T1000 (cell line): ENCODE measurements at places on chromosomes 5 and 9.

GRCh38 chr9:105535920-105536668 lies 21.8 kb upstream of the FKTN start:
- DNase-seq = no peak

DNA sequence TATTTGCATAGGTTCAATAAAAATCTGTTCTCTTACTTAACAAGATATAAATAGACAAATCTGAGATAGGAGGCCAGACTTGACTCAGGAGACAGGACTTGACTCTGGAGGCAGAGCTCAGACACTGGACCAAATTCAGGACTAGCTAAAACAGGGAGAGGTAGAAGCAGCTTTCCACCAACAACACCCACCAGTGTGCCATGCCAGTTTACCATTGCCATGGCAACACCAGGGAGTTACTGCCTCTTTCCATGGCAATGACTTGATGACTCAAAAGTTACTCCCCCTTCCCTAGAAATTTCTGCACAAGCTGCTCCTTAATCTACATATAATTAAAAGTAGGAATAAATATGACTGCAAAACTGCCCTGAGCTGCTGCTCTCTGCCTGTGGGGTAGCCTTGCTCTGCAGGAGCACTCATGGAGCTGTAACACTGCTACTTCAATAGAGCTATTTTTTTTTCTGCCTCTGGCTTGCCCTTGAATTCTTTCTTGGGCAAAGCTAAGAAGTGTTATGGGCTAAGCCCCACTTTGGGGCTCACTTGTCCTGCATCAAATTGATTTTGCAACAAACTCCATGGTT lies 473.0 kb downstream of the PLK2 start:
- no peak for DNase-seq

DNA sequence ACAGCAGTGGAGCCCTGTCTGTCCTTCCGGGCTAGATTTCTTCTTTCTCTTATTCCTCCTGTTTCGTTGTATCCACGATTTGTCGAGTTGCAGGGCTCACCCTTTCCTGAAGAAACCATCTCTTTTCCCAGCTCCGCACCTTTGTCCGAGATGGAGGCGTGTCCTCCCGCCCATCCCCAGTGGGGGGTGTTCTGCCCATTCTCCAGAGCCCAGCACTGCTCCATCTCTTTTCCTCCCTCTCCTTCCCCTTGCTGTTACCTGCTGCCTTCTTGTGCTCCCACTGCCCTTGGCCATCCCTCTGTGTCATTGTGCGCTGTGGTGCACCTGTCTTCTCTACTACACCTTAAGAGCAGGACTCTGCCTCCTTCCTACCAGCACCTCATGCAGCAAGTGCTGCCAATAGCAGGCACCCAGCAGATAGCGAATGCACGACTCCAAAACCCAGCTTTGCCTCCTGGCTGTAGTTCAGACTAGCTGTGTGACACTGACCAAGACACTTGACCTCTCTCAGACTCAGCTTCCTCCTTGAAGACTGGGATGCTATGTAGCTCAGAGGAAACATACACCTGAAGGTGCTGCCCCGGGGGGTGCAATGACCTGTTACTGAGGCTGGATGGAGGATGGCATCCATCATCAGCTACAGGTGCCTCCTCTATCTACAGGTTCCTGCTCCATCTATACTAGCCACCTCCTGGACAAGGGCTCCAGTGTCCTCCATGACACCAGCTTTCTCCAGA lies 8.9 kb downstream of the OR13J1 start:
- DNase-seq = no peak

GRCh38 chr9:127187231-127187956 lies 65.0 kb upstream of the ANGPTL2 start:
- DNase-seq = peak; percentile 32

GRCh38 chr5:152164860-152165259 lies 240.2 kb upstream of the GLRA1 start:
- no peak for DNase-seq

- no peak for DNase-seq
Observed at GRCh38 chr9:3740690-3741419, 215.1 kb upstream of the RFX3 start.

DNA sequence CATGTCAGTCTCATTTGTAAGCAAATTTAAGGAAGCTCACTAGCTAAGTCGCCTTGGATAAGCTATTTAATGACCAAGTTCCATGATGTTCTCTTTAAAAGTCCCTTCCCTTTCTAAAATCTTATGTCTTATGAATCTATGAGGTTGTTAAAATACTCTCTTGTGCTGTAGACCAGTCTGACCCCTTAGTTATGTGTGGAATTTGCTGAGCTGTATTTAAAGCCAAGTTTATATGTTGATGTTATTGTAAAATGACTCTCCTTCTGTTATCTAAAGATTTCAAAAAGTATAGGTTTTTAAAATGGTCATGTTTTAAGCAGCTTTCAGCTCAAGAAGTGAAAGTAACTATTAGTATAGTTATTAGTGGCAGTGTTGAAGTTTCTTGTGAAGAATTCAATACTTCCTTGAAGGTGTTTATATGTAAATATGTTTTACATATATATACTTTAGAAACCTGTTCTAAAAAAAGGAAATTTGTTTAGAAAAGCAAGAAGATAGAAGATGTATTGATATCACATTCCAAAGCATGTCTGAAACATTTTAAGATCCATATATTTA lies 92.2 kb downstream of the CDC42SE2 start:
- DNase-seq = no peak

DNA sequence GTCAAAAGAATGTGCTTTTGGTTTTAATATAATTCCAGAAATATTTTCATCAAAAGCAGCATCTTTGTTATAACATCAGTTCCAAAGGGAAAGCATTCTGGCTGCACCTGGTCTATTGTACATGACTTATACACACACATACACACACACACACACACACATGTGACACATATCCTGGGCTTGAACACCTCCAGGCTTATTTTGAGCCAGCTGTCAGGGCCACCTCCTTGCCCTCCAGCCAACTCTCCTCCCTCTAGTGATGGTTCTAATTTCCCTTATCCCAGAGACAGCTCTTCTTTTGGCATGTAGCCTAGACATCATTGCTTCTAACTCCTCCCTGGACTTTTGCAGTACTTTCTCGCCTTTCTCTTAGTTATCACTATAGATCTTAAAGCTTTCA lies 115.0 kb downstream of the PIK3R1 start:
- no peak for DNase-seq

- DNase-seq = no peak
Observed at GRCh38 chr9:87336407-87336806, 161.3 kb upstream of the DAPK1 start.

- no peak for DNase-seq
Observed at GRCh38 chr9:109981091-109981490, 201.1 kb downstream of the PALM2AKAP2 start.

DNA sequence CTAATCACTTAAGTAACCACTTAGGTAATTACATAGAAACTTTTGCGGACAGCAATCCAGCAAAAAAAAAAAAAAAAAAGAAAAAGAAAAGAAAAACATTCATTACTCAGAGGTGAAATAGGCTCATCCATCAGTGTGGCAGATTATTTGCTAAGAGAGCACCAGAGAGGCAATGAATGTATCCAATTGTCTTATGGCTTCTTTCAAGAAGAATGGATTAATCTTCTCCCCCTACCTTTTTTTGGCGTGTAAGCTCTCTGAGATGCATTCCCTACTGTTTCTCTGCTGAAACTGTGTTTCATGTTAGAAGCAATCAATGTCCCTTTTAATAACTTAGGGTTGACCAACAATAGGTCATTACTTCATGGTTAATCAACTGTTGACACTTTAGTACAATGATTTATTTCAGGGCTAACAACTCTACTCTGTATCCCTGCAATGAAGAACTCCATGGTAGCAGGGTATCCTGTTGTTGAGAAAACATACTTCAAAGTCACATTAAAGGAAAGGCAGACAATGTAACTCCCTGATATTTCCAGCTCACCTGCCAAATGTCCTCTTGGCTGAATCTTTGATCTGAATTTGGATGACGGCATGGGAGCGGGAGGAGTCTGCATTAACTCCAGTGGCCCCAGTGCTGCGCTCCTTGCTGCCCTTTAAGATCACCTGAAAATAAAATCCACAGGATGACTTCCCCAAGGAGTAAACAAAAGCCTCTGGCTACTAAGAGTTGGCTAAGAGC lies 57.6 kb downstream of the KIF24 start:
- no peak for DNase-seq

DNA sequence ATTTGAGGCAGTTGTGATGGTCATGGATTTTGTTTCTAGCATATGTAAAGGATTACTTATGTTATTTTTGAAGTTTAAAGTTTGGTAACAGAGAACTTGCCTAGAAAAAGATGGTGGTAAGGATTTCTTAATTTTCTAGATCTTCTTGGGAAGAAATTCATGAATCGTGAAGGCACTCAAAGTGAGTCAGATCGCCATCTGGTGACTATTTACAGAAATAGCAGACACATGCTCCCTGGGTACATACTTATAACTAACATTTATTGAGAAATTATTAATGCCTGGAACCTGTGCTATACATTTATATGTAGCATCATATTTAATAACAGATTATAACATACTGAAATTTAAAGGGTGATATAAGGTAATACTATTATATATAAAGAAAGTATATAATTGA lies 299.7 kb downstream of the IZUMO3 start:
- DNase-seq = no peak

DNA sequence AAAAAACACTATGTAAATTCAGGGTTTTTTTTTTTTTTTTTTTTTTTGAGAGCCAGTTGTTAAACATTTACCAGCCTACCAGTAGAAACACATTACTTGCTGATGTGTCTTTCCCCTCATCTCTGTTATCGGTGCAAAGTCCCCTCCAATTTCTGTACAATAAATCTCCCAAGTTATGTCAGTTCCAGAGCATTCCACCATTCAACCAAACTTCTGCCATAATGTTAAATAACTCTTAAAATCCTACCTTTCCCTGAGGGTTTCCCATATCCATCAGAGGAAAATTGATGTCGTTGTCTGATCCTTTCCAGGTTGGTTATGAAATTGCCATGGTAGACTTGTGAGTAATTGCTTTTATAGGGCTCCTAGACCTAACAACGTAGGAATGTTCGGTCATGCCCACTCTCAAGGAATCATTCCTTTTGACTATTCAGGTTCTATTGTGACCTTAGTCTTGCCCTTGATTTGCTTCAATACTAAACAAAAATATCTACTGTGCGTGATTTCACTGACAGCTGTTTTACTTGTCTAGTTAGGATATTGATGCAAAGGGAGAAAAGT lies 5.6 kb upstream of the PPP2R2B start:
- DNase-seq = no peak

DNA sequence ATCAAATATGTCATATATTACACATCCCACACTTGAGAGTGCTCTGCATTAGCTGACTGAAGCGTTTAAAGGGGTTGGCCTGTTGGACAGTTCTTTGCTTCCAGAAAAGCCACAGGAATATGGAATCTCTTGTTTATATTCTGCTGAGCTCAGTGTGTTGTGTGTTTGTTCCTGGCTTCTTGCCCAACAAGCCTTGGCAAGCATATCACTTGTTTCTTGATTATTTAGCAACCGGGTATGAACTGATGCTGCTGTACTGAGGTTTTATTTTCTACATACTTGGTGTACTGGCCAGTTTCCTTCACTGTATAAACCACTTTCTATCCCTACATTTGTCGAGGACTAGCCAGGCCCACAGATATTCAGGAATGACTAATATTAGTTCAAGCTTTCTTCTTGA lies 378.9 kb downstream of the KCTD16 start:
- DNase-seq = no peak

DNA sequence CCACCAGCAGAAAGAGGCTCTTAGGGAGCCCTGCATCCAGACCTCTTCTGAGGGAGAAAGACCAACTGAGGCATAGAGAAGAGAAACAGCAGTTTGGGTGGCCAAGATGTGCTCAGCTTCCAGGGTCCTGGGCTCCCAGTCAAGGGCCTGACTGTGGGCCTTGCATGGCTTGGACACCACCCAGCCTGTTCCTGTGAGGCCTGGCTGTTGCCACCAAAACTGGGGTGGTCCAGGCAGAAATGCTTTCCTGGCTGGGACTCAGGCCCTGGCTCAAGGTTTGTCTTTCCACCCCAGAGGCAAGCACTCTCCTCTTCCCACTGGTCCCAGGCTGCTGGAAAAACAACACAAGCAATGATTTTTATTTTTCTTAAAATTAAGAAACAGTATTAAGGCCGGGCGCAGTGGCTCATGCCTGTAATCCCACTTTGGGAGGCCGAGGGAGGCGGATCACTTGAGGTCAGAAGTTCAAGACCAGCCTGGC lies 13.3 kb downstream of the MYOZ3 start:
- no peak for DNase-seq

DNA sequence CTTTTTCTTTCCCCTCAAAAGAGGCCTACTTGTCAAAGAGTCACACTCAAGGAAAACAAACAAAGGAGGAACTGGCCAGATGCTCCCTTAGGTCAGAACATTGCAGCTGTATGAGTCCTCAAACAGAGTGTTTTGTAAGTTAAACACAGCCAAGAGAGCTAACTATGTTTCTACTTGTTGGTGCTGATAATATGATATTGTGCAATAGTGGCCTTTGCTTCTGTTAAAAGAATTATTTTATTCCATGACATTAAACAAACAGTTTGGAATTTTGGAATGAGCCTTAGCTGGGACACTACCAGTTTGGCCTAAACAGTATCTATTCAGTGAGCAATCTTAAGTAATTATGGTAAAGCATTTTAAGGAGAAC lies 56.0 kb upstream of the TPD52L3 start:
- DNase-seq = no peak

DNA sequence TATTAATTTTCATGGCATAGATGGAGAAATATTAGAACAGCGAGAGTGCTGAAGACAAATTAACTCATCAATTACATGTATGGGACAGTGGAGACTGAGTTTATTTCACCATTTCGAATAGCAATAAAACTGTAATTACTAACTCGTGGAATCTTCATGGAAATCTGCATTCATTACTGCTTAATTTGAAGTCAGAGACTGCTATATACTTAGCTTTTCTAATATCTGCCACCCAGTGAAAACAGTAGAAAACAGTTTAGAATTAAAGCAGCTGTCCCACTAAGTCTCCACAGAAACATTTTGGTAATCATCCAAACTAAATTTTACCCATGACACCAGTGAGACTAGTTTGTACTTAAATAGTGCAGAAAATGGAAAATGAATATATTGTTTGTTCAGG lies 56.8 kb downstream of the IZUMO3 start:
- DNase-seq = no peak

DNA sequence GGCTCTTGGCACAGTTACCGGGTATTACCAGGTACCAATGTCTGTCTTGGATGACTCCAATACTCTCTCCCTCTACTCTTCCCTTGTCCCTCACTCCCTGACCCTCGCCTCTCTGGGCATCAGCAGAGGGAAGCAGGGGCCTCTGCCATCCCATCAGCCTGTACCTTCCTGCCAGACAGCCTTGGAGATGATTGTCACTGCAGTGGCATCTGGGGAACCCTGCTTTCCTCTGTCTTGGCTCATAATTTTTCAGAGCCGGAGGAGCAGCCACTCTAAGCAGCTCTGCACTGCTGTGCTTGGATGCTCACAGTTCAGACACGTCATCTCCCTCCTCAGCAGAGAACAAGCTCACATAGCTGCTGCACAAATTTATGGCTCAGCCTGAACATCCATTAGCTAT lies 274.1 kb downstream of the SMARCA2 start:
- no peak for DNase-seq
